ENCODE measurements at places on chromosomes 5 and 9.

- no peaks in the 10 kb centered on the region for H3K4me1 ChIP-seq
- no peaks in the 10 kb centered on the region for H3K27me3 ChIP-seq
- DNase-seq: no peak
- H3K4me3 ChIP-seq: no peak overlapping the region
Measured at GRCh38 chr5:98570010-98570409, 203.5 kb upstream of the RGMB start.

DNA sequence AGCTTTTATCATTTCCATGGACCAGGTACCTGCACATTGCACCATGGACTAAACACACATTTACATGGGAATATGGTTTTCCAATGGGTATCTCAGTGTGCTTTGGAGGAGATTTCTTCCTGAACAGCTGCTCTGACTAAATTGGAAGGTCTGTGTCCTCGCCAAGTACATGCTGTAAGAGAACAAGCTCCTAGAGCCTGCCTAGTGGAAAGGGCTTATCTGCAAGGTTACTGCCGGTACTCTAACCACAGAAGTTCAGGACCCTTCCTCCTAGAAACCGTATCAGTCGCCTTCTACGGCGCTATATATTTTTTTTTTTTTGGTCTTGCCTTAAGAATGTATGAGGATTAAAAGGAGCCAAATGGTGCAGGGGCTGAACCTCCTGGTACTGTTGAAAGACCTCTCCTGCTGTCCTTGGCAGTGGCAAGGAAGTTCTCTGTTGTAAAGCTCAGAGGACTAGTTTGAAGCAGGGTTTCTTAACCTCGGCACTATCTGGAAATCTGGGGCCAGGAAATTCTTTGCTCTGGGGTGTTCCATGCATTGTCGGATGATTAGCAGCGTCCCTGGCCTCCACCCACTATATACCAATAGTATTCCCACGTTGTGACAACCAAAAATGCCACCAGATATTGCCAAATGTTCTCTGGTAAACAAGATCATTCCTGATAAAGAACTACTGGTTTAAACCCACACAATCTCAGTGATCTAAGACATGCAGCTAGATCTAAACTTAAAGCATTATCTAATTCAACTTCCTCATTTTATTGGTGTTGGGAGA is 107.4 kb downstream of the FBXO38 start:
- no peaks in the 10 kb centered on the region for H3K27me3 ChIP-seq
- no peaks in the 10 kb centered on the region for H3K36me3 ChIP-seq
- H3K4me3 ChIP-seq: no peak overlapping the region
- no peaks in the 10 kb centered on the region for H3K4me1 ChIP-seq
- no peak for DNase-seq
- no peak overlapping the region for H3K27ac ChIP-seq

DNA sequence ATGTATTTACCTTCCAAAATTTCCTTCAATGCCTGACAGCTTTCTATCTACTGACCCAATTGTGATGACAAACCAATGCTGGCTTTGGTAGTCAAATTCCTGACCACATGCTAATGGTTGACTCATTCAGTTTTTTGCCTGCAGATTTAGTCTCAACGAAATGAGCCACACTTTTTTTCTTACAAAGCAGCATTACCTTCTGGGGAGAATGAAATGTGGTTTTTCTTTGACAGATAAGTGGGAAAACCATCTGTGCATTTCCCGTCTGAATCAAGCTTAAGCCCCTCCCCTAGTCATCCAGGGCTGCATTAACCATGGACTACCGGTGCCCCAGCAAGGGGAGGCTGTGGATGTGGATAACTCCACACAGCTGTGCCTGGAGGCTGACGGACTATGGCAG is 99.6 kb upstream of the TAF11L2 start:
- H3K4me3 ChIP-seq: no peak overlapping the region
- peaks cover 4% of the 10 kb centered on the region for H3K4me1 ChIP-seq
- no peak for DNase-seq

DNA sequence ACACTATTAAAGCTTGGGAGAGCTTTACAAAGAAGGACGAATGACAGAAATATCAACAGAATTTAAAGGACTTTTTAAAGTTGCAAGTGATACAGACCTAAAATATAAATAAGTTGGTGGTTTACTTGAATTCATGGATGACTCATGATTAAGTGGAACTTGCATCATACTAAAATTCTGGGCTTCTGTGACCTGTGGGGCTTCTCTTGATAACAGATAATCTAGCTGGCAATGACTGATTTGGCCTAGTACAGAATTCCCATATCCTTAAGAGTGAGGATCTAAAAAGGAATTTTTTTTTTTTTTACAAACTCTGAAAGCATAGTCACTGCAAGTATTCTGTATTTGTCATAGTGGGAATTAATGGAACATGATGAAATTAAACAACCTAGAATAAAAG is 543.7 kb upstream of the SGCD start:
- H3K27ac ChIP-seq: no peak overlapping the region
- no peak overlapping the region for H3K4me3 ChIP-seq
- H3K36me3 ChIP-seq: no peaks in the 10 kb centered on the region
- H3K27me3 ChIP-seq: no peaks in the 10 kb centered on the region
- H3K4me1 ChIP-seq: no peaks in the 10 kb centered on the region
- no peak for DNase-seq

GRCh38 chr5:43192558-43193180 is 644 bp downstream of the NIM1K start:
- DNase-seq: peak; percentile 88
- H3K27me3 ChIP-seq: peaks cover 9% of the 10 kb centered on the region
- H3K36me3 ChIP-seq: no peaks in the 10 kb centered on the region
- peak overlapping the region; percentile 60 for H3K4me3 ChIP-seq
- peaks cover 24% of the 10 kb centered on the region for H3K4me1 ChIP-seq

All from upper lobe of left lung (tissue), 6 donors.